Occipital lobe (tissue), 3 donors: ENCODE measurements at places on chromosomes 7 and 10. TPM values are rescaled to one million over a fixed set of nuclear protein-coding genes. Genes with fewer than 3 reads are reported as not detected.

TBATA gene
- total RNA-seq, result not detected

ANKRD7 gene
- 5.9 TPM for total RNA-seq

MBLAC1 gene
- total RNA-seq, result 6.4 TPM

PITX3 gene
- not detected for total RNA-seq

CLCN1 gene
- under 0.01 TPM for total RNA-seq
